ENCODE measurements at places on chromosomes 2 and 18. TPM values are rescaled to one million over a fixed set of nuclear protein-coding genes. Genes with fewer than 3 reads are reported as not detected.

PLGLB1 gene
- total RNA-seq, result 0.26 TPM

DNA sequence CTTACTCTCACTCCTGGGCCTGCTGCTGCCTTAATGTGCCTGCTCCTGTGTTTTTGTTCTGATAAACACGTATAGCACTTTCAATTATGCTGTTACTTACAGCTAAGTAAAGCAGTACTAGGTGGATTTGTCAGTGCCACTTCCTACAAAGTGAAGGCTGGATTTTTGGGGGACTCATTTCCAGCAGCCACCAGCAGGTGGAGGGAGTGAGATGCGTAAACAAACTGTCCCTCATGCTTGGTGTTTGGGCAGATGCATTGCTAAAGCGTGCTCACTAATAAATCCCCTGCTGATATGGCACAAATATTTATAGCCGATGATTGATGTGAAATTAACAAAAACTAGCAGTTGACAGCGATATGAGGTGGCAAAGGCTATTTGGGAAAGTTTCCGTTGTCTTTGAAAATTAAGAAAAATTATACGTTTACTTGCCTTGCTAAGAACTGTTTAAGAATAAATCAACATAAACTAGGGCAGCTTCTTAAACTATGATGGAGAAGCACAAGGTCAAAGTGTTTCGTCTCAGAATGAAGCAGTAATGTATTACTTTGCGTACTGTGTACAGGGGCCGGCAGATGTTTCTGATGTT, 101.7 kb downstream of the AGAP1 start:
- DNase-seq, result peak; percentile 70

GRCh38 chr18:2687390-2688001, 32.0 kb downstream of the SMCHD1 start:
- no peak for DNase-seq

CD207 gene
- total RNA-seq, result not detected

CGREF1 gene
- total RNA-seq, result 0.53 TPM

GRCh38 chr2:204544961-204545860, at the start of gene PARD3B:
PARD3B (plus strand) TSS chr2:204545475; CDS start chr2:204546000, 525 bp downstream.
- DNase-seq, result peak; percentile 26

- DNase-seq, result no peak
Measured at GRCh38 chr2:49845671-49846070, 691.4 kb upstream of the FSHR start.

DNA sequence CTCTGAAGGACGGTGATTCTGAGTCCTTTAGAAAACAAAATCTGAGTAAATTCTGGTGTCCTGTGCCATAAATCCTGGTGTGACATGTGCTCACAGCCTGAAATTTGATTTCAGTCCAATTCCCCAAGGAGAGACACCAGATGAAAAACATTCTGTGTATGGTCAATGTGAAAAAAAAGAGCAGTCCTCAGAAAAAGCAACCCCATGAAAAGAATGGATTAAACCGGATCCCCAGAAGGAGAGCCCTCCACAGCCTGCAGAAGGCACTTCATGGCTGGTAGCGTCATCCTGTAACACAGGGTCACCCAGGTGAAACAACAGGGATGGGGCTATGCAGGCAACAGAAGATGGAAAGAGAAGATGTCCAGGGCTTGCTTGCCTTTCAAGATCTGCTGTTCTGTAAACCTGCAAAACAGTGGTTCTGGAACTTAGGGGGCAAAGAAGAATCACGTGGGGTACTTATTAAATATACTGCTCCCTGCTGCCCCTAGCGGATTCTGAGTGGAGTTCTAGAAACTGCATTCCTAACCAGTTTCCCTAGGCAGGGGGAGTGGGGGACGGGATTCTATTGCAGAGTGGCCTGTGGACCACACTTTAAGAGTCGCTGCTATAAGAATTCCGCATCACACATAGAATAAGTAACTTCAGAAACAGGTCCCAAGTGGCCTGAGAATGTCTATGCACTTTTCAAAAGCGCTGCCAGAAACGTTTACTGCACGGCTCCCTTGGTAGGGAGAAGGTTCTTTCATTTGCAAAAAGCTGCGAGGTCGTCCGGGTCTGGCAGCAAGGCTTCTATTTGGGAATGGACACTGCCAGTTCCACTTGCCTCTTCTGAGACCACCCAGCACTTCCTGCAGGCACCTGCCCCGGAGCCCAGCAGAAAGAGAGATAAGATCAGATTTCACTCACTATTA, 118.9 kb upstream of the ARL5A start:
- peak; percentile 32 for DNase-seq

ARL6IP6 gene
- 18.2 TPM for total RNA-seq

ARHGAP28 gene
- 0.26 TPM for total RNA-seq

ZNF2 gene
- 7.4 TPM for total RNA-seq

DNA sequence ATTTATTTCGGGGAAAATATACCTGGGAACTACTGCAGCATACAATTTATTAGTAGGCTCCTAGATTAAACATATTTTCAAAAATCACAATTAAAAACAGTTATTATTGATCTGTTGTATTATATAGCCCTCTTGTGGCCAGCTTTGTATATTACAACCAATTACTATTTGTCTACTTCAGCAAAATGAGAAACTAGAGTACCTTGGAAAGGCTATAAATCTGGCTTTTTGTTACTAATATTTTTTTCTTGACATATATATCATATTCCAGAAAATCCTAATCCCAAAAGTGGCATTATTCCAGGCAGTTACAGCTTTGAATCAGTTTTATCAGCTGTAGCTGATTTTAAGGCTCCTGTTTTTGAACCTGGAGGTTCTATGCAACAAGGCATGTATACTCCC, 101.2 kb downstream of the UBR3 start:
- peak; percentile 53 for DNase-seq

MEP1B gene
- not detected for total RNA-seq

SRD5A2 gene
- under 0.01 TPM for total RNA-seq

STK17B gene
- total RNA-seq, result 44.2 TPM

ACTG2 gene
- total RNA-seq, result not detected

DNA sequence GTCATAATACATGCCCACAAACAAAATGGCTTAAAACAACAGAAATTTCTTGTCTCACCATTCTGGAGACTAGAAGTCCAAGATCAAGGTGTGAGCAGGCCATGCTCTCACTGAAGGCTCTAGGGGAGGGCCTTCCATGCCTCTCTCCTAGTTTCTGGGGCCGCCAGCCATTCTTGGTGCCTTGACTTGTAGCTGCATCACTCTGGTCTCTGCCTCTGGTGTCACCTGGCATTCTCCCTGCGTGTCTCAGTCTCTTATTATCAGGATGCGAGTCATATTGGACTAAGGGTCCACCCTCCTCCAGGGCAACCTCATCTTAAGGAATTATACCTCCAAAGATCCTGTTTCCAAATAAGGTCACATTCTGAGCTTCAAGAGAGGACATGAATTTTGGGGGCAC, 76.1 kb downstream of the KCNF1 start:
- DNase-seq, result peak; percentile 59

DNA sequence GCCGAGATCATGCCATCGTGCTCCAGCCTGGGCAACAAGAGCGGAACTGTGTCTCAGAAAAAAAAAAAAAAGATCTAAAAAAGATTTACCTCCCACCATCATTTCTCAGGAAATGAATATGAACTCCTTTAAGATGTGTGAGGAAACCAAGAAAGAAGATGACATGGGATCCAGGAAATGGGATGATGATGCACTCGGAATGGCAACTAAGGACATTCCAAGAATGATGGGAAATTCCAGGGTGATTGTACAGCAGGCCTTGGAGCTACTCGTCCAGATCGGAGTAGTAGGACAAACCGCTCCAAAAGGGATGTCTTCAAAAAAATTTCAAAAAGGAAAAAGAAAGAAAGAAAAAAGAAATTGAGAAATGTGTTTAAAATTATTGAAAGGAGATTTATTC, 84.9 kb upstream of the PMAIP1 start:
- peak; percentile 61 for DNase-seq

DNA sequence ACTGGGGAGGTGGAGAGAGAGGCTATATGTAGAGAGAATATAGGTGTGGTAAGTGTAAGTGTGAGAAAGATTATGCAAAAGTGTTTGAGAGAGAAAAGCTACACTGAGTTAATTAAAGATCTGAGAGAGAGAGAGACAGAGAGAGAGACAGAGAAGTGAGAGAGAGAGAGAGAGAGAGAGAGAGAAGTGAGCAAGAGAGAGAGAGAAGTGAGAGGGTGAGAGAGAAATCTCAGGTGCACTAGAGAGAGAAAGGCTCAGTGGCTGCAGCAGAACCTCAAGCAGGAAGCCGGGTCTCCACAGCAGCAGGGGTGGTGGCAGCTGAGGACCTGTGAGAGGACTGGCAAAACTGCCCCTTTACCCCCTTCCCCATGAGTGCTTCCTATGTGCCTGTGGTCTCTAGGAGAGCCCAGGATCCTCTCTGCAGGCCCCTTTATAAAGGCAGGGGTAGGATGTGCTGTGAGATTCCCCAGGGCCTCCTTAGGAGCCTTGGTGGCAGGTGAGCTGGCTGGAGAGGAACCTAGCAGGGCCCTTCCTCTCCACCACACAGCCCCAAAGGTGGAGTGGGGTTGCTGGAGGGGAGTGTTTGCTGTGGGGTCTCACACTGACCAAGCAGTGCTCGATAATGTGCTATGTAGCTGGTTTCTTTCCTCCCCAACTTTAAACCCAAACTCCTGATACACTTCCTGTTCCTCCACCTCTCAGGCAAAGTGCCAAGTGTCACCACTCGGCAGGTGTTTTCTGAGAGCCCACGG, 52.6 kb downstream of the SLC4A5 start:
- DNase-seq, result no peak

DNA sequence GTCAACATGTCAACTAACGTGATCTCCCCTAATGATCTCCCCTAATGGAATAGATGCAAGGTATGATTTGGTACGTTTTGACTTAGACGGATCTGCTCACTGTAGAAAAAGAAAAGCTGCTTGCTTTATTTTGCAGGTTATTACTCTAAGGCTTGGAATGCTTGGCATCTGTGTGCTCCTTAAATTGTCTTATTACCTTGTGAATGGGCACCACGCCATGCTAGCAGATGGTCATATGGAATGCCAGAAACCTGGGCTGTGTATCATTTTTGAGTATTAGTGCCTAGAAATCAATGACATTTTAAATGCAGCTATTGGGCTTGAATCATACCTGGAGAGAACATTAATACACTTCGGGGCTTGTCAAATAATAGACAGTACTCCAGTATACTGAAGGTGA, 16.5 kb upstream of the FIGN start:
- DNase-seq, result peak; percentile 53

TNS1 gene
- 2.0 TPM for total RNA-seq

- DNase-seq, result peak; percentile 71
Measured at GRCh38 chr2:196963961-196964360, 37.5 kb upstream of the PGAP1 start.

GRCh38 chr18:24185805-24186204, 46.9 kb downstream of the CABYR start:
- no peak for DNase-seq

MLPH gene
- total RNA-seq, result 14.7 TPM

C1QL2 gene
- not detected for total RNA-seq

DNA sequence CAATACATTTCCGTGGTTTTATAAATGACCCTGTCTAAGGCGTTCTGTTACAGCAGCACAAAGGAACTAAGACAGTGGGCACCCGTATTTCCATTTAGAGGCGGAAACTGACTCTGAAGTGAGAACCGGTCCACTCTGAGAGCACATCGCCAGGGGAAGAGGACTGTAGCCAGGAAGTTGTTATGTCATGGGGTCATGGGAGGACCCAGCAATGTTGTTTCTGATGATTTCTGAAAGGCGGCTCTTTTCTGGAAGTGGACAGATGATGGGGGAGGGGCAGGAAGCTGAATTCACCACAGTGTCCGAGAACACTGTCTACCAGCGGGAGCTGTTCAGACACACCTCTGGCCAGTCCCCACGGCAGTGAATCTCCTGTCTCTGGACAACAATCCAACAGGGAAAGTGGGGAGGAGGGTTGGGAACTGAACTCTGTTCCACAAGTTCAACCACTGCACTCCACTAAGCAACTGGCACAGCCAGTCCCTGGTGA, 2.1 kb upstream of the LRRFIP1 start:
- no peak for DNase-seq

DNA sequence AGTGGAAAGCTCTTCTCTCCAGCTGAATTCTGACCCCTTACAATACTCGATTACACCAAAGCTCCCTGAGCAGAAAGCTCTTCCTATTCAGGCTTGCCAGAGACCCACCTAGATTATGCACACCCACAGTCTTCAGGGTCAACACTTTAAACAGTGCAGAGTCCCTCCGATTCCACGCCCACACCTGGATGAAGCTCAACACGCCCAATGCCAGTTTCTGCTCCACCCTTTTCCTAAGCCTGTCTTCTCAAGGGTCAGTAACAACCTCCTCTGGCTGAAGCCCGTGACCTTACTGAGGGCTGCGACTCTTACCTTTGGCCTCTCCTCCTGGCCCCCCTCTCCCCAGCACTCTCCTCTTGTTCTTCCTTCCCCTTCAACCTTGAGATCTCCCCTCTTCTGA, 492.0 kb upstream of the SALL3 start:
- DNase-seq, result no peak

- DNase-seq, result no peak
Measured at GRCh38 chr18:12394428-12394827, 13.3 kb upstream of the PRELID3A start.

- no peak for DNase-seq
Measured at GRCh38 chr2:26914659-26915310, 55.7 kb upstream of the MAPRE3 start.

- no peak for DNase-seq
Measured at GRCh38 chr2:231017231-231017598, 20.1 kb upstream of the C2orf72 start.

CYP26B1 gene
- under 0.01 TPM for total RNA-seq

FAP gene
- 0.26 TPM for total RNA-seq
